ENCODE measurements at places on chromosomes 6 and 20.

DNA sequence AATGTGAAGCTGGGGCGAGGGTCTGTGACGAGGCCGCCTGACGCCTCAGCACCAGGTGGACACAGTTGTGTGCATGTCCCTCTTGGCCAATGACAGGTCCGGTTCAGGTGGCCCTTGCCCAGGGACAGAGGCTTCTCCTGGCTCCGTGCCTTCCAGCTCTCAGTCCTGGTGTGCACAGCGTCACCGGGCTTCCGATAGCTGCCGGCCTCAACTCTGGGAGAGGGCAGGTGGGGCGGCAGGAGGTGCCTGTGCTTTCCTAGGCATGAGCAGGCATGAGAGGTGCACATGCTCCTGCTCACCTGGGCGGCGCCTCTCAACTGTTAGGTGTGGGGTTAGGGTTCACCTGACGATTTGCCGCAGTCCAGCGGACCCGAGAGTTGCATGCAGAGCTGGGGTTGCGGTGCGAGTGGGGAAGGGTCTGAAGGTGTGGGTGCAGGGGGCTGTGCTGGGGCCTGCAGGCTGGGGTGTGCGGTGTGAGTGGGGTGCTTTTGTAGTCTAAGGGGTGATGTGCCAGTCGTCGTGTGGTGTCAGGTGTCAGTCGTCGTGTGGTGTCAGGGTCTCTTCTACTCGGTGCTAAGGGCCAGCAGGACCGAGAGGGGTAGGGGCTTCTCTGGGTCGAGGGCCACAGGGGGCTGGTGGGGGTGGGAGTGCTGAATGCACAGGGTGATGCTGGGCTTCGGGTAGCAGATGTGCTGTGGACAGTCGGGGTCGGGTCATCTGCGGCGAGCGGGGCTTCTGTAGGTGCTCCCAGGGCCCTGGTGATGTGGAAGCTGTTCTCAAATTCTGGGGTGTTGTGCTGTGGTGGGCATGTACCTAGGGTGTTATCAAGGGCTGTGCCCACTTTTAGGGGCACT is 3.8 kb upstream of the SOX18 start:
- no peak for DNase-seq

DNA sequence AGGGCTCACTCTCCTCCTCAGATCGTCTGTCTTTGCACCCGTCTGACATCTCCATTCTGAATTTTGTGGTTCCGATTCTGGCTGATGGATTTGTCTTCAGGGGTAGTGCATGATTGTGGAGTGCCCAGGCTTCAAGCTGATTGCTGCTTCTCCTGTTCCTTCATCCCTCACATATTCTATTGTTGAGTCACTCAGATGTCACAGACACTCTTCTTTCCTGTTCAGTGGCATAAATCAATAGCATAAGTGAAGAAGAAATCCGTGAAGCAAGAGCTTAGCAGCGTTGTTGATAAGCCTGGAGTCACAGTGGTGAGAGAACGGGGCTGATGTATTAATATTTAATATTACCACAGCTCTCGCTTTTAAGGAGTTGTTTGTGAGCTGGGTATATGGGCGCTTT is 152.5 kb downstream of the MTHFD1L start:
- DNase-seq: no peak

DNA sequence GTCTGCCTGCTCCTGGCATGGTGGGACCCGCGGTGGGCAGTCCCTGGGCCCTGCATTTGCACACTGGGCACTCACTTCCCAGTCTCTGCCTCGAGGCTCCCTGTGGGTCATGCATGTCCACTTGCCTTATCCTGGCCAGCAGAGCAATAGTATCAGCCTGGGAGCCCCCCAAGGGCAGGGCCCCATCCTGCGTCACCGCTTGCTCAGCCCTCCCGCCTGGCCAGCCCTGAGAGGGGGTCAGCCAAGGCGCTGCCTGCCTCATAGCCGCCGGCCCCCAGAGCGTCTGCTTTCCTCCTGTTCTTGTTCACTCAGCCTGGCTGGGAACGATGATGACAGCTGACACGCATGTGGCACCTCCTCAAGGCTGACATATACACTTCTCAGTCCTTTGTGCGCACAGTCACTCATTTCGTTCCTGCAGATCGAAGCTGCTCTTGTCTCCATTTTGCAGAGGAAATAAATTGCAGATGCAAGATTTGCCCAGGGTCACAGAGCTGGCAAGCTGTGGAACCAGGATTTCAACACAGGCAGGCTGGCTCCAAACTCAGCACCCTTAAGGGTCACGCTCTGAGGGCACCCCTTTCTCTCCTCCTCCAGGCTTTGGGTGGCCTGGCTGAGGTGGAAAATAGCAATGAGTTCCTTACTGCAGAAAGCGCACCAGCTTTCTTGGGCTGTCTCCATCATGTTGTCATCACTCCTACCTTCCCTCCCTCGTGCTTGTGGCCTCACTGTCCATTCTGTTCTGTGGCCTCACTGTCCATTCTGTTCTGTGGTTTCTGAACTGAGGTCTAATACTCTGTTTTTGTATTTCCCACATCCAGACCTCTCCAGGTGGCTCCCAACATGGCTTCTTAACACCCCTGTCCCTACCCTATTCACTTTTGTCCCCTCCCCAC is 17.2 kb downstream of the KCNK17 start:
- peak; percentile 77 for DNase-seq

GRCh38 chr6:72580281-72580940 is 41.5 kb upstream of the KCNQ5 start:
- DNase-seq: peak; percentile 32

GRCh38 chr6:52514514-52514913 is 62.3 kb downstream of the TRAM2 start:
- DNase-seq: no peak

GRCh38 chr6:149332602-149333265 is 15.2 kb downstream of the TAB2 start:
- DNase-seq: no peak
